Stimulated activated CD8-positive, alpha-beta memory T cell treated with anti-CD3 and anti-CD28 coated beads, Interleukin-15, amount 100 ng/mL, for 24 hours (primary cell): ENCODE measurements at places on chromosomes 7 and 10.

GRCh38 chr7:10282909-10283308 lies 690.8 kb upstream of the PHF14 start:
- no peak for DNase-seq

GRCh38 chr10:12629767-12630165 lies 280.4 kb downstream of the CAMK1D start:
- DNase-seq, result no peak

GRCh38 chr10:28783087-28783486 lies 105.8 kb downstream of the BAMBI start:
- no peak for DNase-seq

- DNase-seq, result no peak
Measured at GRCh38 chr7:105769901-105770628, 106.3 kb downstream of the ATXN7L1 start.

DNA sequence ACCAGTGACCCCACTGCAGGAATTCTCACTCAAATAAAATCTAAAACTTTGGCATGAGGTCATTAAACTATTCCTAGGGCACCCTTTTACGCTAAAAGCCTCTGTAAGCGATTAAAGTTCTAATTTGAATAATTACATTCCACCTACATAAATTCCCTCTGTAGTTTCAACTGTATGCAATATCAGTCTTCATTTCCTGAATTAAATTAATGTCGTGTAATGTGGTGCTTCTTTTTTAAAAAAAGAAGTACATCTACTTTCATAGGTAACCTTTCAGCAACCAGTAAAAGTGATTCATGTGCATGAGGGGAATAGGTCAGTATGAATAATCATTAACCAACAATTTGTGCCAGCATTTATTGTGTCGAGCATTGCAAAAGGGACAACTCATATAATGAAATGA lies 44.7 kb downstream of the IMMP2L start:
- DNase-seq, result no peak

DNA sequence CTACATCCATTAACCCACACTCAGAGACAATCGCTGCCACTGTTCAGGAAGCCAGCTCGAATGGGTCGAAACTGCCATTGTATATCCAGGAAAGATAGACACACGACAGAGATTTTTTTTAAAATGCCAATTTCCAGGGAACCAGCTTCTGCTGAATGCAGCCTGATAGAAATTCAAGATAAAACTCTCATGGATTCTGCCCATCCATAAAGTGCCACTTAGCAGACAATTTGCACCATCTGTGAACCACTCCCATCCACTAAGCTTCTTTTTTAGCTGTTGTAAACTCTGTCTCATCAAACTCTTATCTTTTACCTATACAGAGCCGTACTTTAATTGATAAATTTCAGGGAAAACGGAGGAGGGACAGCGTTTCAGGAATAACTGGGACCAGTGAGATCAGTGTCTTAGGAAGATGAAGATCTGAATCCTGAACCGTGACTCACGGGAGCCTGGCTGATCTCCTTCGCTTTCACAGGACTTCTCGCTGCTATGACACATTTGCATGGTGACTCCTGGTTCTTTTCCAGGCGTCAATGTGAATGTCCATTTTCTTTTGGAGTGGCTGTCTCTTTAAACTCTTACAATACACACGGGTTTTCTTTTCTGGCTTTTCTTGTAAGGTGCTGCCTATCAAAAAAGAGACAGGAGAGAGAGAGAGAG lies 103.4 kb downstream of the FAM204A start:
- DNase-seq, result no peak

- DNase-seq, result no peak
Measured at GRCh38 chr7:91240376-91240941, 23.8 kb upstream of the FZD1 start.

DNA sequence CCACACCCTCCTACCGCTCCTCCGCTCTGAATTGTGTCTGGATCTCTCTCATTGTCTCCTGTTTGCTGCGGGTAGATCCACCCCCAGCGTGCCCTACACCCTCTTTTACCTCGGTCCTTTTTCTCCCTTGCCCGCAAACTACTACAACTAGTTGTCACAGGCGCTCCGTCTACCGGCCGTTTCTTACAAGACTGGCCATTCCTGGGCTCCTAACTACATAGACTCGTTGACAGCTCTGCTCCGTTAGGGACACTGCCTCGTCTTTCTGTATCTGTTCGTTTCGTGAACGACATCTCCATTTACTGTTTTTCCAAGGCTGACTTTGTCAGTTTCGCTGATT lies 786 bp downstream of the TAF3 start:
- no peak for DNase-seq

GRCh38 chr10:293636-294035 lies 158.4 kb downstream of the ZMYND11 start:
- DNase-seq, result no peak

DNA sequence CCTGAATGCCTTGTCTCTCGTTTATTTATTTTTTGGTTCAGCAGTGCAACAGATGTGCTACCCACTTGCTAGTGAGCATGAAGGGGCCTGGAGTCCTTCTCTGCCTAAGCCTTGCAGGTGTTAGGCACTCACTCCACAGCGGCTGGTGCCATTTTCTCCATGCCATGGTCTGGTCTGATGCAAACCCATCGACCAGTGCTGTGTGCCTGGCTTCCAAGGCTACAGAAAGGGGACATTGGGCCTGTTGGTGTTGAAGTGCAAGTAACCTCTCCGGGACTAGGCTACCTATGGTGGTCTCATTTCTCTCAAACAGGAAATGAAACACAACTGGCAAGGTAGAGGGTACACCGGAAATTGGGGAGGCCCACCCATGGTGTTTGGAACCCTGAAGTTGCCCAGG lies 198.1 kb downstream of the ADARB2 start:
- DNase-seq, result no peak
